ENCODE measurements at places on chromosomes 7 and 10.

GRCh38 chr7:30852308-30852684, 59.4 kb upstream of the AQP1 start:
- no peak for DNase-seq

GRCh38 chr10:69568472-69569395, 4.5 kb downstream of the NEUROG3 start:
- DNase-seq = no peak

GRCh38 chr10:591646-592045, 97.8 kb downstream of the DIP2C start:
- DNase-seq = no peak

GRCh38 chr10:62585211-62585775, 211.1 kb downstream of the ZNF365 start:
- DNase-seq = no peak

DNA sequence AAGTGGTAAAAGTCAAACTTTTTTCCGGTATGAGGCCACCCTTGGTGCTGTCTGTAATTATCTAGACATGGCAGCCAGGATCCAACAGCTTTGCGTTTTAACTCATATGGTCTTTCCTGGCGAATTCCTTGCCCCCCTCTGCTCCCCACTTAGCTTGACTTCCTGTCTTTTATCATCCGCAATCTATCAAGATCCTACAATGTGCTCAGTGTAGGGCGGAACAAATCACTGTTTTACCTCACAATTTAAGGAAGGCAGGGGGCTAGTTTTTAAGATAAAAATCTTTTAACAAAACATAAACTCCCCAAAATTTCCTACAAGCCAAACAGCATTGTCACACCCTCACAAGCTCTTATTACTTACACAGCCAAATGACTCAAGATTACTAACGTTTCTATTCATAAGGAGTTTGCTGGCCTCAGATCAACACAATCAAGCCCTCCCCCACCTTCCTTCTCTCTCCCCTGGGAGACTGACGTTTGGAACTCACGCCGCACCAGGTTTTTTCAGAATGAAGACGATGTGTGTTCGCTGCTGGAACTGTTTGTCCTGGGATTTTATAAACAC, 1.3 kb upstream of the CDK14 start:
- no peak for DNase-seq

GRCh38 chr7:31121601-31122000, 69.5 kb downstream of the ADCYAP1R1 start:
- DNase-seq = no peak

DNA sequence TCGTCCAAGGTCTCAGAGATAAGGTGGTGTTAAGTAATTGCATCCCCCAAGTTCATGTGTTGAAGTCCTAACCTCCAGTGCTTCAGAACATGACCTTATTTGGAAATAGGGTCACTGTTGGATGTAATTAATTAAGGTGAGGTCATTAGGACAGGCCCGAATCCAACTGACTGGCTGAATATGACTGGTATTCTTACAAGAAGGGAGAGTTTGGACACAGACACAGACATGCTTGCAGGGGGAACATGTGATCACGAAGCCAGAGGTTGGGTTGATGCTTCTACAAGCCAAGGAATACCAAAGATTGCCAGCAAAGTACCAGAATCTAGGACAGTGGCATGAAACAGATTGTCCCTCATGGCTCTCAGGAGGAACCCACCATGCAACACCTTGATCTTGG, 173.5 kb upstream of the LYZL2 start:
- no peak for DNase-seq

GRCh38 chr7:146773506-146773905, 656.9 kb downstream of the CNTNAP2 start:
- no peak for DNase-seq

DNA sequence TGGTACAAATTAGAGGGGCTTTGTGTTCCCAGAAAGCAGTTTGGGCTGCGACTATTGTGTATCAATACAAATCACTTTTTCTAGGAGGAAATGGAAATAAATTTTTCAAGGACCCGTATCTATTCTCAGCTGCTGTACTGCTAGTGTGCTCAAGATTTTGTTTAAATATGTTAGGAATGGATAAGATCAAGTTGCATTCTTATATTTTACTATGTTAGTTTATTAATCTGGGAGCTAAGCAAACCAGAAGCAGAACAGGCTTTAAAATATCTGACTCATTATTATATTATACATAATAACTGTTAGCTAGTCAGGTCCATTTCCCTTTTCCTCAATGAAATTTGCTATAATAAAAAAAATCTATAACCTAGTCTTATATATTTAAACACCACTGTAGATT, 11.1 kb upstream of the GLCCI1 start:
- no peak for DNase-seq

DNA sequence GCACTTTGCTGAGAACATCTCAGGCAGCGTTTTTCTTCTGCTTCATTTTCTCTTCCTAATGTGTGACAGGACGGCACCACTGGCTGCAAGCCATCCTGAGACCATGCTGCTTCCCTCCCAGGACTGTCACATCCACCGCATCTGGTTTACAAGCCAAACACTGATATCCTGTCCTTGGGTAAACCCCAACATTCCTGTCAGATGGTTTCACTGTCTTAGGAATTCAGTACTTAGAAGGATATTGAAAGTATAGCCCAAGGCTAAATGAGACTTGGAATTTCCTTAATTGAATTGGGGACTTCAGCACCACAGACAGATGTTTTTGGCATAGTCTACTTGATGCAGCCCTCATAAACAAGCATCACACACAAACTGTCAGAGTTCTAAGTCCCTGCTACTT, 74.2 kb upstream of the PLXNA4 start:
- no peak for DNase-seq

Measured in NCI-H2081 treated with DMSO at 0.1 percent for 48 hours (cell line).